Forelimb muscle (tissue), 1 donor: ENCODE measurements at places on chromosomes 11 and 22. TPM values are rescaled to one million over a fixed set of nuclear protein-coding genes. Genes with fewer than 3 reads are reported as not detected.

UPK2 gene
- 1.3 TPM for polyA plus RNA-seq

ST14 gene
- polyA plus RNA-seq, result 0.40 TPM

DNA sequence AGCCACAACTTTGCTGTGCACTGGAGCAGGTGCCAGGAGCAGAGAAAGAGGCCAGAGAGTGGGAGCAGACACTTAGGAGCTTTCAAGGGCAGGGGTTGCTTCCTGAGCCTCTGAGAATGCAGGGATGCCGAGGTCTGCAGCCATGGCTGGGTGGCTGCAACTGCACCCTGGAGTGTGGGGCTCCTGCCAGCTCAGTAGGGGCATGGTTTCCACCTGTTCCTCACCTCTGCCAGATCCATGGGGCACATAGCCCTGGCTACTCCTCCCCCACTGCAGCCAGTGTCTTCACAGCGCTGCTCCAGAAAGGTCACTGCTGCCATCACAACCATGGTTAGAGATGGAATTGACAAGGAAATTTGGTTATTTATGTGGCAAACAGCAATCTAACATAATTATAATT lies 404.8 kb downstream of the CNTN5 start:
- DNase-seq, result no peak

DNA sequence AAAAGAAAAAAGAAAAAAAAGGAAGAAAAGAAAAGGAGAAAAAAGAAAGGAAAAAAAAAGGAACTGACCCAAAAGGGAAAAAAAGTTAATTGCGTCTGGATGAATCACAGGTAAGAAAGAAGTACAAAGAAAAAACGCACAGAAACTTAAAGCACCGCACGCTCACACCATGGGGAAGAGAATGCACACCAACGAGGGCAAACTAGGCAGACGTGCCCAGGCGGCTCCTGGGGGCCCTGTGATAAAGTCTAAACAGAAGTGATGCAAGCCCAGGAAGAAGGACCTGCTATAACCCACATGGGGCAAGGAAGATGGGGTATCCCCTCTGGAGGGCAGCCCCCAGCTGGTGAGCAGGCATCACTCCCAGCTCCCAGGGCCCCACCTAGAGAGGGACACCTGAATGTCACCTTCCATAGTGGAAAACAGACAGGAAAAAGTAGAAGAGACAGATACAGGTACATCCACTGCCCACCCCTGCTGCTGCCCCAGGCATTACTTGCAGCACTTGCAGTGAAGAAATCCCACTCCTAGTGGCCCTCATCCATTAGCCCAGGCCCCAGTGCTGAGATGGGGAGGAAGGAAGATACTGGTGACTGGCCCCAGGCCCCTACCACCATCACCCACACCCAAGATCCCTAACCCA lies 28.9 kb downstream of the NAP1L4 start:
- no peak for DNase-seq

DNA sequence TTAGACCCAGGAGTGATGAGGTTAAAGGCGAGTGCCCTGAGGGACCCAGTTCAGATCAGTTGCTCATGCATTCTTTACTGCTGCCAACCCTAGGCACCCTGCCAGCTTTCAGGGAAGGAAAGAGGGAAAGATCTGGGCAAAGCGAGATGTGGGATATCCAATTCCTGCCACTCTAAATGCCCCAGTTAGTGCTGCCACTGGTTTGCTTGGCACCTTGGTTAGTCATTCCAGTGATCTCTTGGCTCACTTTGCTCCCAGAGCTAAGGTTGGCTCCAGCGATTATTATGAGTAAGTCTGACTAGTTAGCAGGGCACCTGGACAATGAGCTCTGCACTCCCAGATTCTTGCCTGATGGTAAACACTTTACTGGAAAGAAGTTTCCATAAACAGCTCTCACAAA lies 85.0 kb downstream of the INSC start:
- DNase-seq, result no peak

DNA sequence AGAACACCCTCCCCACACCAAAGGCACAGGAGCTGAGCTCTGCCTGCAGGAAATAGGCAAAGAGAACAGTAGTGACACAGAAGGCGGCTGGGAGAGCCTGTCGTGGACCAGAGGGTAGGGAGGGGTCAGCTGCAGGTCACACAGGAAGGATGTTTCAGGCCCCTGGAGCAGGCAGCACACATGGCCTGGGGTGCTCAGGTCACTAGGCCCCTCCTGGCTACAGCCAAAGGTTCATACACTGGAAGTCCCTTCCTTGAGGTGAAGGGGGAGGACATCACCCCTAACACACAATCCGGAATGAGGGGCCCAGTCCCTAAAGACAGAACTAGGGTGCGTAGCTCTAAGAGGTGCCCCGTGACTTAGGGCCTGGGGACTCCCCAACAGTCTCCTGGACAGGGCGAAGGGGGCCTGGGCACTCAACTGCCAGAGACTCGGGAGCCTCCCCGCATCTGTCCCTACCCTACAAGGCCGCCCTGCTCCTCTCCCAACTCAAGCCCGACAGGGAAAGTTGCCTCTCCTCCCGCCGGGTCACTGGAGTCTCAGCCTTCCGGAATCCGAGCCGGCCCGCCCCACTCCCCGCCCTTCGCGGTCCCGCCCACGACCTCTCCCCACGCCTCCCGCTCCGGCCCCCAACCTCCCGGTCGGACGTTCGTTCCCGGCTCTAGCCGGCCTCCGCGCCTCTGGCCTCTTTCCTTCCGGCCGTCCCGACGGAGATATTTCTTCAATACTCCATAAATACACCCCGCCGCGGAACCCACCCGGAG lies at the start of gene CYB5R2:
Gene CYB5R2, minus strand, starts transcription at position 541 of the 764 bp plus-strand sequence. CDS start 675 bp downstream, outside the sequence.
- DNase-seq, result no peak

GRCh38 chr11:118198370-118198769 lies 21.9 kb upstream of the SCN2B start:
- DNase-seq, result no peak

DNA sequence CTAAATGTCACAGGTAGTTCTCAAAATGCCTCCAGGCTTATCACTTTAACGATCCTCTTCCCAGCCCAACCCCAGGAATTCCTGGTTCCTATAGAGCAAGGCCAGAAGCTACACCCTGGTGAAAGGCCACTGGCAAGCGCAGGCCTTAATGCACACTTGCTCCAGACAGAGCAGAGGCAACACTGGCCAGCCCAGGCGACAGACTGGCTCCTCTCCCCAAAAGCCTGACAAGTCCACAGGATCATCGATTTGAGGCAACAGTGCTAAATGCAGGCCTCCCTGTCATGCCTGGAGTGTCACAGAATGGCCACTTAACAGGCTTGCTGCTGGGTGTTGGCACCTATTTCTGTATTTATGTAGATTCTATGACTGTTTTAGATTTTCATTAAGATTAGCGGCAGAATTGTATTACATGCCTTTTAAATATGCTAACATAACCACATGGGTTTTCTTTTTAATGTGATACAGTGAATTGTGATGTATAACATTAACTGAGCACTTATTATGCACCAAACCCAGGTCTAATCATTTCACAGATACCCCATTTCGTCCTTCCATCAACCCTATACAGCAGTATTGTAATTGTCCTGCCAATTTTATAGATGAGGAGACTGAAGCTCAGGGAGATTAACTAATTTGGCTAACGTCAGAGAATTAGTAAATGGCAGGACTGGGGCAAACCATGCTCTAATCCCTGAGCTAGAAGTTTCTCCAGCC lies 38.6 kb downstream of the PACSIN2 start:
- DNase-seq, result no peak
